T-helper 2 cell (primary cell): ENCODE measurements at places on chromosomes 3 and 15.

DNA sequence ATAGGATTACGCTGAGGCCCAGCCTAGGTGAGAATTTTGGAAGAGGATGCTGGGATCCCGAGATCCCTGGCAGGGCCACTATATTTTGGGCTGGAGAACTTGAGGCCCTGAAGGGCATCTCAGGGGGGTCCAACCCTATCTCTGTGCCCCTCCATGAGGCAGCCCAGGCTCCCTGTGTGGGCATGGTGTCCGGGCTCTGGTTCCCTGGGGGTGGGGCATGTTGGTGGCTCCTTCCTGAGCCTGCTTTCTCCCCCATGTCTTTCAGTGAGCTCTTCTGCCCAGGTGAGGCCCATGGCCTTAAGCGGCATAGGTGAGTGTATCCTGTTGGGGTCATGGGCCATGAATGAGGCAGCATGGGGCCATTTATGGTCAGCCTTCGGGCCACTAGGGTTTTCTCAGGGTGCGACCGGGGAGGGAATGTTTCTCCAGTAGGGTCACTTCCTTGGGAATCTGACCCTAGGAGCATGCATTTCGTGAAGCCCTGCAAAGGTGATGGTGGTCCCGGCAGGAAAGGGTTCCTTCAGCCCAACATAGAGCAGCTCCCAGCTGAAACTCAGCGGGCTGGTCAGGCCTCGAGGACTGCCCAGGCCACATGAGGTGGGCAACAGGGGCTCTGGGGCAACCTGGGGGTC is 191.3 kb downstream of the UBE3A start:
- DNase-seq: no peak

DNA sequence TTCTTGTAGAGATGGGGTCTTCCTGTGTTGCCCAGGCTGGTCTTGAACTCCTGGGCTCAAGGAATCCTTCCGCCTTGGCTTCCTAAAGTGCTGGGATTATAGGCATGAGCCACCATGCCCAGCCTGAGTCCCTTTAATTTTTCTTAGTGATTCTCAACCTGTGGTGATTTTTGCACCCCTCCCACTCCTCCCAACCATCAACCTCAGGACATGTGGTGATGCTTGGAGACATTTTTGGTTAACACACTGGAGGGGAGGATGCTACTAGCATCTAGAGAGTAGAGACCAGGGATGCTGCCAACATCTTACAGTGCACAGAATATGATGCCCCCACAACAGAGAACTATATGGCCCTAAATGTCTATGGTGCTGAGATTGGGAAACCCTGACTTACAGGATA is 83.0 kb upstream of the LMOD3 start:
- no peak for DNase-seq

DNA sequence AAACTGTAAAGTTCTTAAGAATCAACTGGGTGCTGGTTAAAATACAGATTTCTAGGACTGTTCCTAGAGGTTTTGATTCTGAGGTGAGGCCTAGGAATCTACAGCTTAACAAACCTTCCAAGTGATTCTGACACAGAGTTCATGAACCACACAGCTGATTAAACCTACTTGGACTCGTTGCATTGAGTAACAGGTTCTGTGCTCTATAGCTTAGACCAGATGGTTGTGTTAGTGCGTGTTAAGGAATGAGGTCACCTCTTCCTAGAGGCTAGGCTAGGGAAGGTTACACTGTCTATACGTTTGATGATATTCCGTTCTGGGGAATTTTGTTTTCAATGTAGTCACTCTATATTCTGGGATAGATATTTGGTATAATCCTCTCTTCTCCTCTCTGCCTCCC is 21.9 kb downstream of the EID1 start:
- DNase-seq: no peak

- no peak for DNase-seq
Observed at GRCh38 chr3:179945569-179945968, 91.2 kb downstream of the PEX5L start.

DNA sequence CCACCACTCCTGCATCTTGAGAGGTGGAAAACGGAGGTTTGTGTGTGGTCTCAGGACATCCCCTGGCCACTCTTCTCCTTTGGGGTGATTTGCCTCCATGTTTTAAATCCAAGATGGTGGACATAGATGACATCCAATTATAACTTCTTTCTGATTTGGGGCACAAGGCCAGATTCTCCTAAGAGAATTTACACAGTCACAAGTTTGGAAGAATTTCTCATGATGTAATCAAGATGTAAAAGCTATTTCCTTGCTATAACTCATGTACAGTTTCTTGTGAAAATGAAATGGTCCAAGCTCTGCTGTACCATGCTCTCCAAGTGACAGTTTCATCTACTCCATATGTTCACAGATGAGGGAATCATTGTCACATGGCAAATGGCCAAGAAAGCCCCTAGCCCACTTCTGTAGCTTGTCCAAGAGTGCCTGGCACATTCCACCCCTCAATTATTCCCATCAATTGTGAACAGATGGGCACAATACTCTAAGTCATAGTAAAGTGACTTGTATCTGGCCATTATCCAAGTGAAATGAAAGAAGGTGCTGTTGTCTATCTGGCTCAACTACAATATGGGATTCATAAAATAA is 134.6 kb upstream of the ROPN1 start:
- DNase-seq: no peak

- no peak for DNase-seq
Observed at GRCh38 chr3:190580417-190580816, 66.5 kb downstream of the IL1RAP start.

- no peak for DNase-seq
Observed at GRCh38 chr3:46915297-46915822, 37.8 kb downstream of the PTH1R start.

DNA sequence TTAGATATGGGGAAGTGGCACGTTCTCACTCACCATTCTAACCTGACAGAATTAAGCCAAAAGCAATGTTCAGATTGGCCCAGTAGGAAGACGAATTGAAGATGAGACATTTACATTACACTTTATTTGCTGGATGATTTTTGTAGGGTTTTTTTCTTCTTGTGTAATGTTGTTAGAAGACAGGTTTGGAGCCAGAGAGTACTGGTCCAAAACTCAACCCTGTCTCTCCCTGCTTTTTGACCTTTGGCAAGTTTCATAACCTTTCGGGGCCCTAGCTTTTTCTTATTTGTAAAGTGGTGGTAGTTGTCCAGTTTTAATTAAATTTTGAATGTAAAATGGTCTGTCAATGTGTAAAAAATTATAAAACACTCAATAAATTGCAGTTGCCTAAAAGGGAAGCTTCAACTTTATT is 29.5 kb downstream of the PDE8A start:
- no peak for DNase-seq
